ENCODE measurements at places on chromosomes 3 and 15.

- DNase-seq = no peak
Observed at GRCh38 chr3:170079536-170080165, 41.9 kb downstream of the GPR160 start.

DNA sequence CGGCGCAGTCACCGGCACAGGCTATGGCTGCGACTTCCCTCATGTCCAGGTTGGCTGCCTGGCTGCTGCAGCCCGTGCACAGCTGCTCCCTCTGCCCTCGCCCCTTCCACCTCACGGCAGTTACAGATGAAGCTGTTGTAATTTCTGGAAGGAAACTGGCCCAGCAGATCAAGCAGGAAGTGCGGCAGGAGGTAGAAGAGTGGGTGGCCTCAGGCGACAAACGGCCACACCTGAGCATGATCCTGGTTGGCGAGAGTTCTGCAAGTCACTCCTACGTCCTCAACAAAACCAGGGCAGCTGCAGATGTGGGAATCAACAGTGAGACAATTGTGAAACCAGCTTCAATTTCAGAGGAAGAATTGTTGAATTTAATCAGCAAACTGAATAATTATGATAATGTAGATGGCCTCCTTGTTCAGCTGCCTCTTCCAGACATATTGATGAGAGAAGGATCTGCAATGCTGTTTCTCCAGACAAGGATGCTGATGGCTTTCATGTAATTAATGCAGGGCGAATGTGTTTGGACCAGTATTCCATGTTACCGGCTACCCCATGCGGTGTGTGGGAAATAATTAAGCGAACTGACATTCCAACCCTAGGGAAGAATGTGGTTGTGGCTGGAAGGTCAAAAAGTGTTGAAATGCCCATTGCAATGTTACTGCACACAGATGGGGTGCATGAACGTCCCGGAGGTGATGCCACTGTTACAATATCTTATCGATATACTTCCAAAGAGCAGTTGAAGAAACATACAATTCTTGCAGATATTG is 13.2 kb upstream of the GNB4 start:
- DNase-seq = no peak

GRCh38 chr3:20250786-20251185 is 64.8 kb upstream of the SGO1 start:
- no peak for DNase-seq

DNA sequence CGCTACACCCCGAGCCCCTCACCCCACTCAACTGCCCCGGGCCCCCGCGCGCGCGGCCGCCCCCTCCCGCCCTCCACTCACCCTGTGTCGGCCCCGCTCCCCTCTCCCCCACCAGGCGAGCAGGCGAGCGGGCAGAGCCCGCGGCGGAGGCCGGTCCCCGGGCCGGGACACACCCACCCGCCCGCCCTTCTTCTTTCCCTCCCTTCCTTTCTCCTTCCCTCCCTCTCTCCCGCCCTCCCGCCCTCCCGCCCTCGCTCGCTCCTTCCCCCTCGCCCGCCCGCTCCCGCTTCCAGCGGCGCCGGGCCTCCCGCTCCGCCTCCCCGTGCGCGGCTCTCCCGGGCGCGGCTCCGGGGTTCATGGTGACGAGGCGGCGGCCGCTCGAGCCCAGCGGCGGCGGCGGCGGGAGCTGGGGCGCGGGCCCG is at the start of gene CTDSPL:
CTDSPL (plus strand) TSS at position 261 of the 422 bp plus-strand sequence. CDS start 320 bp downstream, outside the sequence.
- no peak for DNase-seq

GRCh38 chr3:37329465-37329864 is 155.1 kb upstream of the LRRFIP2 start:
- no peak for DNase-seq

GRCh38 chr3:86051058-86051457 is 939.9 kb downstream of the VGLL3 start:
- DNase-seq = peak; percentile 29

DNA sequence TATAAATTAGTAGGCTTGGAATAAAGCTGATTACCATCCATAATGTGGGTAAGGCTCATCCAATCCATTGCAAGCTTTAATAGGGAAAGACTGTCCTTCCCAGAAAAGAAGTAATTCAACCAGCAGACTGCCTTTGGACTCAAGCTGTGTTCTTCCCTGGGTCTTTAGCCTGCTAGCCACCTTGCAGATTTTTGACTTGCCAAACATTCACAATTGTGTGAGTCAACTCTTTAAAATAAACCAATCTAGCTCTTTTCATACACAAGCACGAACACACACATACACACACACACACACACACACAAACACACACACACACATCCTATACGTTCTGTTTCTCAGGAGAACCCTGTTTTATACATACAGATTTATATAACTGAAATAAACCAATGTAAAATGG is 248.1 kb downstream of the NAALADL2 start:
- no peak for DNase-seq

DNA sequence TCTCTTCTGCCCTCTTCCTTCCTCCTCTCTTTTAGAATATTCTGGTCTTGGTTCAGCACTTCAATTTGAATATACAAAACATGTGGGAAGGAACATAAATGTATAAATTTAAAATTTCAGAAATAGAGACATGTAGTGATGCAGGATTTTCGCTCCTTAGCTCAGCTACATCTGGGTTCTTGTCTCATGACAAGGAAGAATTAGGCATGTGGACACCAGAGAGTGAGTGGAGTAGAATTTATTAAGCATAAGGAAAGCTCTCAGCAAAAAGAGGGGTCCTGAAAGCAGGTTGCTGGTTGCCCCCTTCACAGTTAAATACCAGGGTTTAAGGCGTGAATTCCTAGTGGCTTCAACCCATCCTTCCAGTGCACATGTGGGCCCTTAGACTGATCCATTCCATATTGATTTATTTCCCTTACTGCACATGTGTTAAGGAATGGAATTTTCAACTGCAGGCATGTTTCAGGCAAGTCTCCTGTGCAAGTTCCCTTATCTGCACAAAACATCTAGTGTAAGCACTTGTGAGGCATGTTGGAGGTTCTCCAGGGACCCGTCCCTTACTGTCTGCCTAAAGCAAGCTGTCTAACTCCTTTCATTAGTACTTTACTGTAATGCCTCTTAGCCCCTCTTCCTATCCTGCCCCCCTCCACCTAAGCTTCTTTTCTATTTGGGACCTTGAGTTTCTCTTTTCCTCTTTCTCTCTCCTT is 133.2 kb upstream of the STRIT1 start:
- peak; percentile 6 for DNase-seq

- no peak for DNase-seq
Observed at GRCh38 chr3:48708481-48708889, 8.5 kb downstream of the IP6K2 start.

DNA sequence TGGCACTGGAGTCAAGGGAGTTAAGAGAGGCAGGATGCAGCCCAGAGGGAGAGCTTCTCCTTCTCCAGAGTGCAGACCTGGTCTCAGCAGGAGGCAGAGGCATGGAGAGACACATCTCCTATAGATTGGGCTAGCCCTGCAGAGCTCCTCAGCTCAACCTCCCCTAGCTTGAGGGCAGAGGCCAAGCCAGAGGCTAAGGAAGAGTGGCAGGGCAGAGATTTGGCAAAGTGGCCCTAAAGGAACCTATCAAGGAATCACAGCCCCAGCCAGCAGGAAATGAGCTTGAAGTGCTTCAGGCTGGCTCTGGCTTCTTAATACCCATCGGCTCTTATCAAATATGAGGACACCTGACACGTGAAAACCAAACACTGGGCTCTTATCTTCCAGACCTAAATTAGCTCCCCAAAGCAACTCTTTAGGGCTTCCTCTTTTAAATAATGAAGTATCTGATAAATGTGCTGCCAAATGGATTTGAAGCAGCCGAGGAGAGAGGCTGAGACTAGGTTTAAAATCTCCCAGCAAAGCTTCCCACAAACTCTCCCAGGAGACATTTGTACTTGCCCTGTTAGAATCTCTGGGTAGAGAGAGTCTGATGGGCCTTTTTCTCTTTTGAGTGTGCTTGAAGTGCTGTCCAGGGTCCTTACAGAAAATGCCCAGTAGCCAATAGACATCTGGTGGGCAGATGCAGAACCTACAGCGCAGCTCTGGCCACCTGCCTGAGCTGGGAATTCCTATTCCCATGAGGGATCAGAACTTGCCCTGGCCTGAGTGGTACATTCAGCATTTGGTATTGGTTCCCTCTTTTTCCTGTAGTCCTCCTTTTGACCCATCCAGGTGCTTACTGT is 271.4 kb downstream of the CLSTN2 start:
- DNase-seq = peak; percentile 2

DNA sequence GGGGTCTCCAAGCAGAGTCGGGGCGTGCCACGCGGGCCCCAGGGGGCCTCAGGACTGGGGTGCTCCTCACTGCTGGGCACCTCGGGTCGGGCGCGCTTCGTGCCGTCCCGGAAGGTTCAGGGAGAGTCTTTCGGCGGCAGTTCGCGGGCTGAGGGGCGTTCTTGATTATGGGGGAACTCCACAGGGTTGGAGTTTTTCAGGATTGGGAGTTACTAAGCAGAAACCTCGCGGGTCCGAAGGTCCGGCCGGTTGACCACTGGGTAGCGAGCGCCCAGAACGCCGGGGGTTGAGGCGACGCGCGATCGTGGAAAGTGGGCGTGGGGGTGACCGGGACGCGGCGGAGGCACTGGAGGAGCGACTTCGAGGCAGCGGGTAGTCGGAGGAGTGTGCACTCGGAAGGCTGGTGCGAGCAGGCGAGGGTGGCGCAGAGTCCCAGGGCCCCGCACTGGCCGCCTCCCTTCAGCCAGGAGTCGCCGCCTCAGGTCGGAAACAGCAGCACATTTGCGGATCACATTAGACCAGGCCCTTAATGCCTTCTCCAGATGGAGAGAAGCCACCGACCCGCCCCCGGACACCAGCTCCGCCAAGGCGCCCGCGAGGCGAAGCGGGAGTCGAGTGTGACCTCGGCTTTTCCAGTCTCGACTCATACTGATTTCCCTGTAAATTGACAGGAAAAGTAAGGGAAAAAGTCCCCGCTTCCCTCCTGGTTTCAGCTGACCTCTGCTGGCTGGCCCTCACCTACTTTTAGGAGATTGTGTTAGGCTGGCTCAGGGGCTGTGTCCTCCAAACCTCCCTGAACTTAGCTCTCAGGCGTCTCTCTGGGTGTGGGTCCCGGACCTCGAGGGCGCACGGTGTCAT is 685 bp downstream of the ADAMTSL3 start:
- DNase-seq = no peak

- no peak for DNase-seq
Observed at GRCh38 chr15:67077641-67078215, 12.3 kb downstream of the SMAD3 start.

DNA sequence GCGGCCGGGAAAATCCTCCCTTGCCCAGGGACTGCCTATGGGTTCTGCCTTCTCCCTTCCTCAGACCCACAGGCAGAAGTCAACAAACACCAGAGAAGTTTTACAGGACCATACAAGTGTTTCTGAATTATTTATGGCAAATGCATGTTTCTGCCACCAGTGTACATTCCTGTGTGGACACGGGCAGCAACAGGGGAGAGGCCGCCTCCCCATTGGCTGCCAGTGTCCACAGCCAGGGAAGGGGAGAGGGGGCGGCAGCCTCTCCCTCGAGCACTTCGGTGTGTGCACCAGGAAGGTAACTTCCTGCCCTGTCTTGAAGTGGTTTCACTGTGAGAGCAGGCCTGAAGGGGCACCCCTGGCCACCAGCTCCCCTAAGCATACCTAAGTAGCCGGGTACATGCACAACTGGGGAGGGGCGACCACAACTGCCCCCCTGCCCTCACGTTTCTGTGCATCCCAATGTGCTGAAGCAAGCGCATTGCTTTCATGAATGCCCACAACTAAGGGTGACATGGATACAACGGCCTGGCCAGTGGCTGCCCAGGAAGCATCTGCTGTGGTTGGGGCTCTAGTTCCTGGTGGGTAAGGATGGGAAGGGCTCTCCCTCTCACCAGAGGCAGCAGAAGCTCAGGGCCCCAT is 14.8 kb upstream of the SHISA5 start:
- no peak for DNase-seq

DNA sequence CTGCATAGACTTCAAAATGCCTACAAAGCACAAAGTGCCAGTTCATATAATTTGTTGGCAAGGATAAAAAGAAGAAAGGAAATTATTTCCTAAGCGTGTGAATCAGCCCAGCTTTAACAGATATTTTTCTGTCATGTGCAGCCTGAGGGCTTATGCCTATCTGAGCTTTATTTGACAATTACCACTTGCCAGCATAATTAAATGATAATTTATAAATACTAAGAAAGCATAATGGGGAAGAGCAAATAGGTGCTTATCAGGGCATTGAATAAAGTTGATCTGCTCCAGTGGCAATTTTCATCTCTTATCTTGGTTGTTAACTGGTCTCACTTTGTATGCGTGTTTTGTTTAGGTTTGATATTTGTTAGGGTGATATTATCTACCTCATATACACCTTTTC is 313.4 kb upstream of the DNAJC19 start:
- DNase-seq = no peak

GRCh38 chr3:125192190-125193035 is 20.1 kb downstream of the SLC12A8 start:
- DNase-seq = no peak

DNA sequence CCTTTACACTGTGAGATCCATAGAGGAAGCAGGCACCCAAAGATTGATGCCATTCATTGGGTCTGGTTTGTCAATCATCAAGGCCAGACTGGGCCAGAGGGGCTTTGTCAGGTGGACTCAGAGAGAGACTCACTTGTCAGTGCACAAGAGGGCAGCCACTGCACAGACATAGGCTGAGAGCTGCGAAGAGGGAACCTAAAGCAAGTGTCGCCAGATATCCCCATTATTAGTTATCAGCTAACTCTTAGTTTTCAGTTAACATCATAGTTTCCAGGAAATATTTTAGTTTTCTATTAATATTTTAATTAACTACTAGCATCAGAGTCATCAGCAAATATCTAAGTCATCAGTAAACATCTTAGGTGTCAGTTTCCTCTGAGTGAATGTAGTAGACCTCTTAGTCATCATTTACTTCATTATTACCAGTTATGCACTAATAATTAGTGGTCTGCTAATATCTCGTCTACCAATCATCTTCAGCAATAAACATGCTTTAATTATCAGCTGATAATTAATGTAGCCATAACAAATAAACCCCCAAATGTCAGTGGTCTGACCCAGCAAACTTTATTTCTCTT is 41.7 kb upstream of the LIMD1 start:
- no peak for DNase-seq

GRCh38 chr3:22372292-22373062 is 621.5 kb upstream of the ZNF385D start:
- no peak for DNase-seq

- DNase-seq = no peak
Observed at GRCh38 chr15:31461375-31461774, 134.7 kb downstream of the KLF13 start.

DNA sequence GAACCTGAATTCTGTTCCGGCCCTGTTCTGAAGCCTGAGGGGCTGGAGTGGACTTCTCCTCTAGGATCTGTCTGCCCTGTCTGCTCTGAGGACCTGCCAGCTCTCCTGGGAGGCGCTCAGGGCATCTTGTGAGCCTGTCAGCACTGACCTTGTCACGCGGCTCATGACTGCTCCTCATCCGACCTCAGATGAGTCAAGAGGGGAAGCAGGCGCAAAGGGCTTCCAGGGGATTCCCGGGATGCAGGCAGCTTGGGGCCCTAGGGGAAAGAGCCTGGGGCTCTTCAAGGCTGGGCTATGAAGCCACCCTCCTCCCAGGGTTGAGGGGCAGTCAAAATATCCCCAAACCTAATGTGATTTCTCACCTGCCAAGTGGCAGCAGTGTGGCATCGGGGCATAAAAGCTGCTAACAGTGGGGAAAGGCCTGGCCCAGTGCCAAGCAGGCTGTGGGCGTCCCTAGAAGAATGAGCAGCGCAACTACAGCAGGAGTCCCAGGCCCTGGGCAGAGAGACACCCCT is 27.6 kb upstream of the ANKDD1A start:
- no peak for DNase-seq

- DNase-seq = no peak
Observed at GRCh38 chr3:13619661-13620230, 70.8 kb downstream of the FBLN2 start.

- no peak for DNase-seq
Observed at GRCh38 chr15:47794252-47794914, 77.1 kb downstream of the SEMA6D start.

GRCh38 chr3:101950985-101951733 is 101.8 kb downstream of the NFKBIZ start:
- no peak for DNase-seq
